ENCODE measurements at places on chromosomes 1 and 21.

DNA sequence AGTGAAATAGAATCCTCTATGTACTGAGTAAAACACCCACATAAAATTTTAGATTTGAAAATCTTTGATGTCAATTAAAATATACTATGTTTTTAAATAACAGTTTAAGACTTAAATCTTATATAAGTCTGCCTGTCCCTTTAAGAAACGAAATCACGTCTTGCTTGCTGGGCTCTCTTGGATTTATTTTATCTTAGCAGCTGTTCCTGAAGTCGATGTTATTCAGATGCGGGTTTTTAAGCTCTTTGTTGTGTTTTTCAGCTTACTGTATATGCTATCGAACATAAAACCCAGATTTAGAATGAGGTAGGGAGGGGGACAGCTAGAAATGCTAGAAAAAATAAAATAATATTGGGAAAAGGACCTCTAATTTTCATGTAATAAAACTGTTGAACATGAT, 11.1 kb upstream of the SSX2IP start:
- no peak for DNase-seq

DNA sequence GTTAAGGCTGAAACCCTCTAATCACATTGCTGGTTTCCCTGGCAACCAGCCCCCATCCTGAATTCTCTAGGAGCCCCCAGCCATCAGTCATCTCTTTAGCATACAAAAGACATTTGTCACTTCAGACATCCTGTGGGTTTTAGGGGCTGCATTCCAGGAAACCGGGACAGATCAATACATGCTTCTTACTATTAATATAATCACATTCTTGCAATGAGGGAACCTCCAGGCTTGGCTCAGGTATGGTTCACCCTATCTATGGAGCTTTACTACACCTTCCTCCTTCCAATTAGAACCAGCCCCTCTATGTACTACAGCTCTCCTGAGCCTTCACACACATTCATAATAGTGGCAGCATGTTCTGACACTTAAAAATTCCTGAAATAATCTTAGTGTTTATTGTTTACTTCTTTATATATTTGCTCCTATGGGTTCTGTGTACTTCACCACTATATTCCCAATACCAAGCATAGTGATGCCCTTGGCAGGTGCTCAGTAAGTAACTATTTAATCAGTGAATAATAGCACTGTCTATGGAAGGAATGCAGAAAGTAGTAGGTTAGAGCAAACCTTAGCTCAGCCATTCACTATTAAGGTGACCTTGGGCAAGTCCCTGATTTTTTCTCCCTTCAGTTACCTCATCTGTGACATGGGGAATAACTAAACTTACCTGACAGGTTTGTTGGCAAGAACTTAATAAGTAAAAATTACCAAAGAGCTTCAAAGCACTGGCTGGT, 59.6 kb downstream of the ZNF678 start:
- DNase-seq: no peak

DNA sequence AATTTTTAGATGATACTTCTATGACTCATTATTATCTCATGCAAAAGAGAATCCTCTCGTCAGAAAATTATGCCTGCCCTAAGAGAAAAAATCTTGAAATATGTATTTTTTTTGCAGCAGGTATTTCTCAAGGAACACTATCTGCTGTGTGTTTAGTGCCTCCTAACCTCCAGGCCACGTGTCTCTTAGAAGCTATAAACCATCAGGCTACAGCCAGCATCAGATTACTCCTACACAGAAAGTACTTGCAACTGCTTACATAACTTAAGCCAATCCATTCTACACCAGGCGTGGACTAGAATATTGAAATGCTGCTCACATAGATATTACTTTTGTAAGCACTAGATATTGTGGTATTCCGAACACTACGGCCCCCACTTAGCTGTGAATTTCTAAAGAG, 933.4 kb downstream of the PLA2G4A start:
- DNase-seq: no peak

GRCh38 chr1:151472856-151473731, 13.8 kb upstream of the POGZ start:
- DNase-seq: no peak

GRCh38 chr21:18677632-18678031, 274.0 kb upstream of the TMPRSS15 start:
- no peak for DNase-seq

DNA sequence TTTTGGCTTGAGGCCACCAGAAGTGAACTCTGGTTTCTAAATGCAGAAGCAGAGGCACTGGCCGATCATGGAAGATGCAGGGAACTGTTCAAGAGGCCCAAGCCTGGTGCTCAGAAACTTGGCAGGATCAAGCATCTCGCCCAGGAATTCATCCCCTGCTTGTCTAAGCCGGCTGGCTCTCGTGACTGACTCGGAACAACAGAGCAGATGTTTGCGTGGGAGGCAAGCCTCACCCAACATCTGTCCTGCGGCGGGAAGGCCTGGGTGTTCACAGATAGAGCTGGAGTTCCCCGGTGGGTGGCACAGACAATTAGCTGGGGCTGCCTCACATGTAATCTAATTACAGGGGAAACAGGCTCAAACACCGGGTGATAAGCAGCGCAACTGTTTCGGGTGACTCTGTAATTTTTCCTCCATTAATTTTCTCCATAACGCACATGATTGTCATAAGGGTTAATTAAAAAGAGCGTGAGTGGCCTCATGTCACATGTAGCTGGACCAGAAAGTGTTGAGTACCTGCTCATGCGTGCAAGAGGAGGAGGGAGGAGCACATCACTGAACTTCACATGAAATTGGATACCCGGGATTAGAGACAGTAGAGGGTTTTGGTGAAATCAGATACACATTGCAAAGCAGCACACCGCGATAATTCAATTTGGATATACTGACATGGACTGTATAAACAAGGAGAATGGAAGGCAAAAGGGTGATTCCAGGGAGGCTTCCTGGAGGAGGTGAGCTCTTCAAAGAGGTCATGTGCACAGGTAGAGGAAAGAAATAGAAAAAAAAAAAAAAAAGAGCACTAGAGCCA, 180.0 kb downstream of the ETS2 start:
- no peak for DNase-seq

DNA sequence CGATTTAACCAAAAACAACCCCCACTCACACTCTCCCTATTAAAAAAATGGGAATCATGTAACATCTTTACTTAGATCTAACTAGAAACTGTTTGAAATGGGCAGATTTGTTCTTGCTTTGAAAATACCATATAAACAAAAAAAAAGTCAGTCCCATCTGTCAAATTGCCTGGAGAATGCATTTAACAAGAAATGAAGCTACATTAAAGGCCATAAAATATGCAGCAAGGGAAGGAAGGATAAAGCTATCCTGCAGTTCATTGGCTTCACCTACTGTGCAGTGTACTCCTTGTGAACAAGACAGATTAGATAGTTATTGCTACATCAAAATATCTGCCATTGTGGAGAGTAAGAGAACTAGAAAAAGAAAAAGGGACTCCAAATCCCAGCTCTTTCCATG, 160.5 kb downstream of the LRRC7 start:
- DNase-seq: no peak

DNA sequence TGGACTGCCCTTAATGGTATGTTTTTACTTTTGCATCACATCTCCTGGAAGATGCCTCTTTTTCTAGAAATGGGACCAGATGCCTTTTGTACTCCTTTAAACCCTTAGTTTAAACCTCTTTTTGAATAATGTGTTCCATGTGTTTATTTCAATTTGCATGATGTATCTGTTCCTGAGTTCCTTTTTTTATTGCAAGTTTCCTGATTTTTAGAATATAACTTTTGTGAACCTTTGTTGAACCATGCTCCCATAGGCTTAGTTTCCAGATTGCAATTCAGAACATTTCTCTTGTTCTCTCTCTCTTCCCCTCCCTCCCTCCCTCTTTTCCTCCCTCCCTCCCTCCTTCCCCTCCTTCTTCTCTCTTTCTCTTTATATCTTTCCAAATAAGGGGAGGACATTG, 81.9 kb downstream of the RGL1 start:
- no peak for DNase-seq

DNA sequence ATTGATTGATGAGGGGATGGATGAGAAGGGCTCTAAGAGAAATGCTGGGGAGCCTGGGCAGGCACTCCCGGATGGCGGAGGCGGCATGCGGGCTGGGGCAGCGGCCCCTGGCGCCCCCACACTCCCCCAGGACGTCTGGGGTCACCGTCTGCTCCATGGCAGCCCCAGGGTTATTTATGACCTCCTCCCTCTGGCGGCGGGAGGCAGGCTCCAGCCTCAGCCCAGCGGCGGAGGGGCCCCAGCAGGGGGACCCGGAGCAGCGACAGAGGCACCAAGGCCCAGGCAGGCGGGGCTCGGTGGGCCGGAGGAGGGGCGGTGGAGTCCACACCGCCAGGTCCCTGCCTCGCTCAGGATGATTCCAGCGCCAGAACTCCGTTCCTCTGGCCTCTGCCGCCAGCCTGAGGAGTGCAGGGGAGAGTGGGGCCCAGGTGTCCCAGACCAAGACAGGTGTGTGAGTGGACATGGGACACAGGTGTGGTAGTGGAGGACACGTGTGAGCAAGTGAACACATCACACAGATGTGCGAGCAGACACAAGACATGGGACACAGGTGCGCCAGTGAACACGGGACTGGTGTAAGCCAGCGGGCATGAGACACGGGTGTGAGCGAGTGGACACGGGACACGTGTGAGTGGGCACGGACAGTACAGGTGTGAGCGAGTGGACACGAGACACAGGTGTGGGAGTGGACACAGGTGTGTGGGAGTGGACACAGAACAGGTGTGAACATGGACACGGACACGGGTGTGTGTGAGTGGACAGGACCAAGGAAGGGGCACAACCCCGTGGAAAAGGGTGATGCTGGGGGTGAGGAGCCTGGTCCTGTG, 2.5 kb upstream of the SAMD11 start:
- no peak for DNase-seq

DNA sequence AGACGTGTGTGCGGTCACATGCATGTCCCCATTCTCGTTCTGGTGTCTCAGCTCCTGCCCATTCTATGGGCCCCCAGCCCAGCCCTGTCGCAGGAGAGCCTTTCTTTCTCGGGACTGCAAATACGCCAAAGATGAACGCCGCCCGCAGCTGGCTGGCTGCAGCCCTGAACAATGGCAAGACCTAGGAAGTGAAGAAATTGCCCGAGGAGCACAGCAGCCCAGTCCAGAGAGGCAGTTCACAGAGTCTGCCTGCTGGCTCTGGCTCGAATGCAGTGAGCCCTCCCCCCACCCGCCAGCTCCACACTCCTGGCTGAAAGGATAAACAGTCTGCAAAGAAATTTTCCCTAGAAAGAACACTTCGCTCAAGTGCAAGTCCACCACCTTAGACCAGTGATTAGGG, 23.3 kb downstream of the PAX7 start:
- no peak for DNase-seq

DNA sequence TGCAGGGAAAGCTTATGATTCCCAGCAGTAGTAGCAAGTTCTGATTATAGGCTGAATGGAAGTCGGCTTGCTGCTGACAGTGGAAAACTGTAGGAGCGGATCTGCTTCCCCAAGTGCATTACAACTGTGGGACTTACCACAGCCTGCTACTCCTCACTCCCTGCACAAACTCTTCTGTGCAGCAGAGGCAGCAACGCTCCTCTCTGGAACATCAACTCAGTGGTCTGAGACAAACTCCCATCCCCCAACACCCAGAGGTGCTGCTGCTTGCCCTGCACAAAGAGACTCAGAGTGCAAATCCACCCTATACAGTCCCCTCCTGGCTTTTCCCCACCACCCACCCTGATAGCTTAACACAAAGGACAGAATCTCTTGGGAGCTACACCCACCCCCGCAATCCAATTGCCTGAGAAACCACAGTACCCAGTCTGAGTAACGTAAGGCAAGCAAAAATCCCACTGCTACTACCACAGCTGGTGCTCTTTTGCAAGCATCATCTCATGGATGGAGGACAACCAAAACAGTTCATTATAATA, 1455.2 kb downstream of the AMY1C start:
- no peak for DNase-seq

DNA sequence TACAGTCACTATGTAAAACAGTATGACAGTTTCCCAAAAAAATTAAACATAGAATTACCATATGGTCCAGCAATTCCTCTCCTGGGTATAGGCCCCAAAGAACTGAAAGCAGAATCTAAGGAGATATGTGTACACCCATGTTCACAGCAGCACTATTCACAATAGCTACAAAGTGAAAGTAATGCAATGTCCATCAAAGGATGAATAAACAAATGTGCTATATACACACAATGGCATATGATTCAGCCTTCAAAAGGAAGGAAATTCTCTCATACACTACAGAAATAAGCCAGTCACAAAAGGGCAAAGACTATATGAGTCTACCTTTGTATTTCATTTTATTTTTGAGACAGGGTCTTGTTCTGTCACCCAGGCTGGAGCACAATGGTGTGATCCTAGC, 120.4 kb downstream of the TOMM20 start:
- DNase-seq: no peak

DNA sequence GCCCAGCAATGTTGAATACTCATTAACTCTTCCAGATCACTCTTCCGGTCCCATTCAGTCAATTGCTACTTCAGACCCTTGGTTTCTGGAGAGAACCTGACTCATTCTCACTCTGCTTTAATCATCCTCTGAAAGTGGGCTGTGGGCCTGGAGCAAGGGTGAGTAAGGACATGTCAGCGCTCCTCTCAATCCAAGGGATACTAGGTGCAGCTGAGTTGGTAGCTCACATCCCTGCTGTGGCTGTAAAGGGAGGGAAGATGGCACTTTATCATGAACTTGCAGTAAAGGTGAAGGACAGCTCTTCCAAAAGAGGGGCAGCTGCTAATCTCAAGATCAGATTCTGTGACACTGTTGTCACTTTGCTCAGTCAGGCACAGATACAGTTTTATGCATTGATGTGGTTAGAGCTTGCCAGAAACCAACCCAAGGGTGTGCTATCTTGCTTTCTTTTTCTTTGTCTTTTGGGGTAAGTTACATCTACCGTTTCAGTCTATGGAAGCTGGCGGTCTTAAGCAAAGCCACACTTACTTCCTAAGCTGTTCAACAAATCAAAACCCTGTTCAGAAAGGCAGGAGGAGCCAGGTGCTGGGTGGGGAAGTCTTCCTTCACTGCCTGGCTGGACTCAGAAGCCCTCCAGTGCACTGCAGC, 26.5 kb upstream of the NTPCR start:
- no peak for DNase-seq

DNA sequence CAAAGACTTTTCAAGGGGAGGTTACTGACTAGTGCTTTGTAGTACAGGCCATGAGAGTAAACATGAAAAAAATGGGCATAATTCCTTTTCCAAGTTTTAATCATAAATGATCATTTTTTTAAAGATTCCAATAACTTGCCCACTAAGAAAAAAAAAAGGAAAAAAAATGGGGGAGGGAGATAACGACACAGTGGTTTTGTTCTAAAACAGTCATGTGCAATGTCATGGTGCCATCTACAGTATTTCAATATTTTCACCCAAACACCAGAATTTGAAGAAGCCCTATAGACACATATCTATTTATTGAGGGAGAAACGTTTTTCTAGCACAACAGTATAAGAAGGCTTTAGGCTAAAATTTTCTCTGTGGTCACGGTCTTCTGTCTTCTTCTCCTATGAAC, 250.2 kb downstream of the LTN1 start:
- DNase-seq: no peak

- no peak for DNase-seq
These were observed 882.2 kb upstream of the B3GALT2 start for GRCh38 chr1:194068446-194069167.

GRCh38 chr1:248850124-248850523, 8.8 kb downstream of the ZNF692 start:
- DNase-seq: no peak

- DNase-seq: no peak
These were observed 3.3 kb downstream of the ZNF692 start for GRCh38 chr1:248855580-248855979.

GRCh38 chr1:26164036-26164860, 4.5 kb downstream of the C1orf232 start:
- no peak for DNase-seq

Measured in esophagus squamous epithelium (tissue), 5 donors.